Frontal cortex (tissue), 4 donors: ENCODE measurements at places on chromosomes 3 and 15.

- no peak for DNase-seq
Observed at GRCh38 chr3:110101361-110101760, 764.0 kb upstream of the DPPA4 start.

DNA sequence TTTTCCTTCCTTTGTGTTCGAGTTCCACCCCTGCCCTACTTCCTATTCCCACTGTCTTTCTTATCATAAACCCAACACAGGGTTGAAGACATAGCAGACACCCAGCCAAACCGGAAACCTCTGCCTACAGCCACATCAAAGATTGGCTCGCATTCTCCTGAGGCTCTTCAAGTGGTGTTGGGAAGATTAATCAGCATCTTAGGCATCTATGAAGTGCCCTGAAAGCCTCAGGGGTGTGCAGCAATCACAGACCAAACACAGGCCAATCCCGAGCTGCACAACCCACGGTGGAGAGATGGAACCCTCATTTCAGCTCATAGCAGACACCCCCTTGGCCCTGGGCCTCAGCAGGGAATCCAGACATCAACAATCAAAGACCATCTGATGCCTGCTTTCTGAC lies 255.9 kb downstream of the XXYLT1 start:
- DNase-seq = no peak

DNA sequence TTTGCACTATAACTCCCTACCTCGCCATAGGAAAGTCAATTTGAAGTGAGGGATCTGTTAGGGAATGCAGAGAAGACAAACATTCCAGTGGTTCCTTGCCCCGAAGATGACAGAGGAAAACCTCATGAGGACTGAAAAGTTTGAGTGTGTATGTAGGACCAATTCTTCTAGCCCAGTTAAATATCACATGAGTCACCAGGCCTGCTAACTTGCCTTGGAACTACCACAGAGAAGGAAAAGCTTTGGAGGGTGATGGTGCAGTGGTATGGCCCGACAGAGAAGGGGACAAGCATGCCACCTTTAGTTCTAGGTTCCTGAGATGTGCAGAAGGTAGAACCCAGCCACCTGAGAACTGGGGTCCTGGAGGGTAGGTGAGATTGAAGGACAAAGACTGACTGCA lies 2.6 kb upstream of the UPK1B start:
- DNase-seq = no peak

DNA sequence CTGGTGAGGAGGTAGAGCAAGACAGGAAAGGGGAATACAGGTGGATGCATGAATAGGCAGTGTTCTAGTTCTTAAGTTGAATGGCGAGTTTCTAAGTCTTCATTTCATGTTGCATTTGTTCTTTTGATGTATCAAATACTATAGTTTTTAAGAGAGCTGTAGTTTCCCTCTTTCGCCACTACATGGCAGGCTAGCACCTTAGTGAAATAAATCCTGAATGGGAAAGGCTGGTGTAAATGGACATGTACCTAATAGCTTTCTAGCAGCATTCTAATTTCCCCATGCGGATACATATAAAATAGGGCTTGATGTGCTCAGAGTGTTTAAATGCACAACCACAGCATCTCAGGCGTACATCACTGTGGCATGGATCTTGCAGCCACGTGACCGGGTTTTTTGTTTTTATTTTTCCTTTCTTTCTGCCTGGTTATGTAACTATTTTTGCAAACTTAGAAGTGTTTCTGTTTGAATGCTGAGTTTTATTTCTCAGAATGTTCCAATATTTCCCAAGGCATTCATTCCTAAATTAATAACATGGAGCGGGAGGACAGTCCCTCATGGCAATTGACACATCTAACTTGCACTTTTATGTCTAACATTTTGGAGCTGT lies 23.5 kb upstream of the CLN6 start:
- no peak for DNase-seq

DNA sequence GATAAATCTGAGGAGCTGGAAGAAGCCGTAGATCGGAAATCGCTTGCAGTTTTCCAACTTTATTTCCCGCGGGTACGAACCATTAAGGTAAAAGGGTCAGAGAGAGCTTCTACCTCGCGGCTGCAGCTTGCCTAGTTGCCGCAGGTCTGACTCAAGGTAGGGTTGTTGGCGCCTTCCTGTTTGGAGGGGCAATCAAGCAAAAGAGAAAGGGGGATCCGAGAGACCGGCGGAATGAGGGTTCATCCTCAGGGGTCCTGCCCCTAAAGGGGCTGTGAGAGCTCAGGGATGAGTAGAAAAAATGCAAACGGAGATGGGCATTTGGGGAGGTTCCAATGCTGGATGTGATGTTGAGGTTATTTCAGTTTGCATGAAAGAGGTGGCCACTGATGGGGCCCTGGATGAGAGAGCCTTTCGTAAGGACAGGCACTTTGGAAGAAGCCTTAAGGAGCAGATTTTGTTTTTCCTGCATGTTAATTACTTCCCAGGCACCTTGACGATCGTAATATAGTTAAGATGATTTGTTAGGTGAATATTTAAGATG lies 265.4 kb downstream of the CGGBP1 start:
- DNase-seq = no peak
